Glomerular endothelial cell (primary cell): ENCODE measurements at places on chromosomes 11 and 22.

DNA sequence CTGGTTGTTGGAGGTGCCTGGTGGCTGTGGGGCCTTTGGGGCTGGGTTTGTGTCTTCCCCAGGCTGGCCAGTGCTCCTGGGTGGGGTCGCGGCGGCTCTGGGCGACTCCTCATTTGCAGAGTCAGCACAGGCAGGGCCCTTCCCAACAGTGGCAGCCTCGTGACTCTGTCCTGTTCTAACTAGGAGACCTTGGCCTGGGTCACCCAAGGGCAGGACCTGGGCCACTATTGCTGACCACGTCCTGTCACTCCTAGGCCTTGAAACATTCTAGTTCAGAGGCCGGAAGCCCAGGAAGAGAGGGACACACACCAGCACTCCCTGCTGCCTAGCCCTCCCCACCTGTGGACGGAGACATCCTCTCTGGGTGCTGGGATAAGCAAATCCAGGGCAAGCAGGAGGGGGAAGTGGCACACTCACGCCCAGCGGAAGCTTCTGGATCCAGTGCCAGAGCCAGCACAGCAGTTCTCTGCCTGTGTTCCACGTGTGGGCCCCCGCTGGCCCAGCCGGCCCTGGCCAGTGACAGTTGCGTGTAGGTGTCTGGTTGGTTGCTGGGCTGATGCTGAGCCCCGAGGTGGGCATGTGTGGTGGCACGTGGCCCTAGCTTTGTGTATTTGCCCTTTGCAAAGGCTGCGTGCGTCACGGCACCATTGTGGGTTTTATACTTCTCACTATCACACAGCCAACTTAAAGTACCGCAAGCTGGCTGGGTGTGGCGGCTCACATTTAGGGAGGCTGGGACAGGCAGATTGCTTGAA lies 4.3 kb upstream of the CHID1 start:
- no peak for DNase-seq

DNA sequence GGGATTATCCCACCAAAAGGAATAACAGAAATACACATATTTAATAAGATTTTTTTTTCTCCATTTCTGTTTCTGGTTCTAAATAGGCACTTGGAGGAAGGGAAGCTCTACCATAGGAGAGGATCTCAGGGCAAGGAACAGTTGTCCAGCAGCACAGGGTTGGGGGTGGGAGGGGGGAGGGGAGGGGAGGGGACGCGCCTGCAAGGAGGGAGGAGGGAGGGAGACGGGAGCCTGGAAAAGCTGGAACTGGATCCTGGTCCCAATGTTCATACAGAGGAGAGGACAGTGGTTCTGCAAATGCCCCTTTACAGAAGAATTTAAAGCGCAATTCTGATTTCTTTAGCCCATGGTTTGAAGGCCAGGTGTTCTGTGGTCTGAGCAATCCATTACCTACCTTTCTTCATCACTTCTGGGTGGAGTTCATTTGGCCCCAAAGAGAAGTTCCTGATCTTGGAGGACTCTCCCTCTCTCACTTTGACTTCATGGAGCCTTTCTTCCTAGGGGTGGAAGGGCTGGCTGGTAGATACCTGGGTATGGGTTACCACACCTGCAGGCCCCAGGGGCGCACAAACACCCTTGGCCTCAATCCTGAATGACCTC lies 348.9 kb upstream of the NCAM1 start:
- DNase-seq, result no peak

- no peak for DNase-seq
Measured at GRCh38 chr11:62012832-62013461, 45.5 kb upstream of the FTH1 start.

DNA sequence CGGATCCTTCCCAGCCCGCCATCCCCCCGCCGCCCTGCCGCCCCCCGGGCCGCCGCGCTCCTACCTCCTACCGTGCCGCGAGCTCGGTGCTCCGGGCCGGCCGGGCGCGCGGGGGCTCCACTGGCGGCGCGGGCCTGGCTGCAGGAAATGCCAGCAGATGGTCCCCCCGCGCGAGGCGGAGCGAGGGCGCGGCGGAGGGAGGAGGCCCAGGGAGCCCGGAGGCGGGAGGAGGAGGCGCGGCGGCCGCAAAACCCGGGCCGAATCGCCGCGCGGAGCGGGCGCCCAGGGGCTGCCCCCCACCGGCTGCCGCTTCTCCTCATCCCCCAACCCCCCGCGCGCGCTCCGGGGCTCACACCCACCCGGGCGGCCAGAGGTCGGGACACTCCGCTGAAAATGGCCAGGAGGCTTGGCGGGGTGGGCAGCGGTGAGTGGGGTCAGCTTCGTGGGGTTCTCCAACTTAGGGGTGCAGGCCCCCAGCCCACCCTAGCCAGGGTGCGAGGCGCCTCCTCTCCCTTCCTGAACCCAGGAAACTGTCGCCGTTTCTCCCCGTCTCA lies at the start of gene OSBPL5:
Gene OSBPL5, minus strand, starts transcription at position 159 of the 554 bp plus-strand sequence. CDS start 36,162 bp downstream, outside the sequence.
- no peak for DNase-seq

- DNase-seq, result no peak
Measured at GRCh38 chr11:130338667-130339066, 23.9 kb upstream of the ZBTB44 start.

DNA sequence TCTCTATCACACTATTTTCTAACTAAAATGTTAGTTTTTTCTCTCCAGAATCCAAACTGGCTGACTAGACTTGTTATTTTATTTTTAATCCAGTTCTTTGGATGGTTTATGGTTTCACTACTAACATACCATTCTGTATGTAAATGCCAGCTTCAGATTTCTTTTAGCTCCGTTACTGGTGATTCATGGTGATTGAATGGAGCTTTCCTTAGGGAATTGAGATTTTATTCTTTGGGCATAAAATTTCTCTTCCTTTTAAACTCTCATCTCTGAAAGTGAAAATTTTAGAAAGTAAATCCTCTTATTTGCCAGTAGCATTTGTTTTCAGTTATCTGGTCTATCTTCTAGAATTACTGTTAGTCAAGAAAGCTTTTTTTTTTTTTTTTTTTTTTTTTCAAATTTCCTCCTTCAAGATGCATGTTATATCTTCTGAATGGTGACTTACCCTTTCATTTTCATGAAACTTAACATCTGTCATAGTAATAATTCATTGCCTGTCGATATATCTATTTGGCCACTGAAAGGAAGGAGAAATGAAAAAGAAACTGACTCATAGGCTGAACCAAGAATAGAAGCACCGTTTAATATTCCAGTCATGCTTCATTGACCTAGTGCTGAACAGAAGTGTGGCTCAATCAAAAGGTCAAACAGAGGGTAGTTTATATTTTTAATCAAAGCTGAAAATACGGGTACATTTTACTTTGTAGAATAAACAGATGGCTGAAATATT lies 6.4 kb downstream of the ENDOD1 start:
- DNase-seq, result no peak

DNA sequence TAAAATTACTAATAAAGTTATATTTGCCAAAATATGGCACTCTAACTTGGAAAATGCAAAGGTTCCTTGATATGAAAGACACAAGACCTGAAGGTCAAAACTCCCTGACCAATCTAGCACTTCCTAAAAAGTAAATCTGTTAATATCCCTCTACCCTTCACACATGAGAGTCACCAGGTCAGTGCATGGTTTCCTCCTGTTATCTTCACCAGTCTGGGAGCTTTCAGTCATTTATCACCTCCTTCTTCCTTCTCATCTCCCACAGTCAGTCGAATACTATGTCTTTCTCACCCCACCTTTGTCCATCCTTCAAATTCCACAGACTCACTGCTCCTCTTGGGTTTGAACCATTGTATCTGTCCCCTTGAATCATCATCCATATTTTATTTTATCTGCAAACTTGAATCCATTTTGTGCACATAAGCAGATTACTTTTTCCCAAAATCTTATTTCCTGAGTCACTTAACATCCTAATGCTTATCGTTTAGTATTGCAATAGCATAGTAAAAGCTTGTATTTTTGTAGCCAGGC lies 2.6 kb downstream of the HBE1 start:
- no peak for DNase-seq

- no peak for DNase-seq
Measured at GRCh38 chr11:121588747-121589146, 136.0 kb upstream of the SORL1-AS1 start.
